Iris pigment epithelial cell (primary cell): ENCODE measurements at places on chromosomes 13 and 19.
A peak's percentile ranks its signal among the peaks of the same experiment; 100 is the strongest.

- DNase-seq = no peak
These were observed 13.2 kb downstream of the NANOS3 start for GRCh38 chr19:13890136-13890535.

DNA sequence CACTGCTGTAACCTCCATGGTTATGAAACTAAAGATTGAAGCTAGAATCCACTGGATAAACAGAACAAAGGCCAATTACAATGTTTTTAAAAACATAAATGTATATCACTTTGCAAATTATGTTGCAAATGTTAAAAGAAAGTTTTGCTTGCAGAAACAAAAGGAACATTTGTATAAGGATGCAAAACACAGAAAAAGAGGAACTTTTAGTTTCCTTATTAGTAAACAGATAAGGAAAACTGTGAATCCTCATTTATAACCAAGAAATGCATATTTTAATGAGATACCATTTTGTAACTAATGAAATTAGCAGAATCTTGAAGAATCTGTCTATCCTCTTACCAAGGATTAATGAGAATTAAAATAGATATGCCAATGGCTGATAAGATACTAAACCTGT, 32.3 kb downstream of the LPAR6 start:
- DNase-seq = no peak

- DNase-seq = no peak
These were observed 56.9 kb downstream of the ZNF726 start for GRCh38 chr19:23971598-23971997.

- DNase-seq = no peak
These were observed 14.7 kb downstream of the ATP12A start for GRCh38 chr13:24694907-24695306.

- no peak for DNase-seq
These were observed 302.1 kb downstream of the PCDH17 start for GRCh38 chr13:57933606-57934005.

GRCh38 chr13:73865027-73865426, 269.2 kb downstream of the KLF12 start:
- DNase-seq = no peak

DNA sequence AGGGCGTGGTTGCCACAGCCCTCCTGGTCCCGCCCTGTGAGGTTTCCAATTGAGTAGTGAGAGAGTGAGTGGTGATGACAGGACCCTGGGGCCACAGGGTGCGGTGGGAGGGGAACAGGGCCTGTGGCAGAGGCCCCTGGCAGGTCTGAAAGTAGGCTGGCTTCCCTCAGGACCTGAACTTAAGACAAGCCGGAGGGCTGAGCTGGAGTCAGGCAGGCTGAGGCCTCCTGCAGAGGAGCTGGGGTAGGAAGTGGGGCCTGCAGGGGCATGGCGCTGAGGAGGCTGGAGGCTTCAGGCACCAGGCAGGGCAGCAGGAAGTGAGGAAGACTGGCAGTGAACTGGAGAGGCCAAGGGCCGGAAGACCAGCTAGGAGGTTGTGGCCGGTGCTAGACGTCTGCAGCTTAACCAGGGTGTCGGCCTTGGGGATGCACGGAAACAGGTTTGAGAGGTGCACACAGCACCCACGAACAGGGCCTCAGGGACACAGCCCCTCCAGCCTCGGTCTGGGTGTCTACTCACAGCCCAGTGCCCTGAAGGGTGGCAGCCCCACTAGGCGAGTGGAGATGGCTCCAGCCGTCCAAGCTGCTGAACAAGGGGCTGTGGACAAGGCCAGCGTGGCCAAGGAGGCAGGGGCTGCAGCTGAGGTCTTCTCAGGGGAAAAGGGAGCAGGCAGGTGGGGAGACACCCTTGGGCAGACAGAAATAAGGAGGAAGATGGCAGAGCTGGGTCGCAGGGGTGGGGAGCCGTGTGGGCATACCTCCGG, 17.8 kb downstream of the POP4 start:
- no peak for DNase-seq

- no peak for DNase-seq
These were observed 106.4 kb downstream of the ZNF486 start for GRCh38 chr19:20273376-20273775.

DNA sequence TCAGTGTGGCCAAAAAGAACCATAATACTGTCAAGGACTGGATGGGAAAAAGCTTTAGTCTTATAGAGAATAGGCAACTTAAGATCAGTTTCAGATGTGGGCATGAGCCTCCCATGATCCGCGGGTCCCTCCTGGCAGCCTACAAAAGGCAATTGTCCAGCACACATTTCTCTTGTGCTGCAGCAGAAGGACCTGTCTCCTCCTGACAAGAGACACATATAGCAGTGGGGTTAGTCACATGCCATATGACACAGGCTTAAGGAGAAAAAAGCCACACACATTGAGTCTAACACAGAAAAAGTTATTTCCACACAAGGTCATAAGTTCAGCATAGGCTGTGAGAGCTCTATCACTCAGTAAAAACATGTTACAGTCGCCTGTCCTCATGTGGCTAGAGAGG, 1378.7 kb upstream of the PRR20A start:
- DNase-seq = no peak

- DNase-seq = no peak
These were observed 51.6 kb upstream of the CACNA1A start for GRCh38 chr19:13557756-13558398.

- peak; percentile 77 for DNase-seq
These were observed 368.4 kb downstream of the KLF12 start for GRCh38 chr13:73765651-73766384.

GRCh38 chr13:77028202-77028601, 1.2 kb upstream of the FBXL3 start:
- peak; percentile 47 for DNase-seq

GRCh38 chr19:16019691-16020448, 56.4 kb upstream of the TPM4 start:
- no peak for DNase-seq

DNA sequence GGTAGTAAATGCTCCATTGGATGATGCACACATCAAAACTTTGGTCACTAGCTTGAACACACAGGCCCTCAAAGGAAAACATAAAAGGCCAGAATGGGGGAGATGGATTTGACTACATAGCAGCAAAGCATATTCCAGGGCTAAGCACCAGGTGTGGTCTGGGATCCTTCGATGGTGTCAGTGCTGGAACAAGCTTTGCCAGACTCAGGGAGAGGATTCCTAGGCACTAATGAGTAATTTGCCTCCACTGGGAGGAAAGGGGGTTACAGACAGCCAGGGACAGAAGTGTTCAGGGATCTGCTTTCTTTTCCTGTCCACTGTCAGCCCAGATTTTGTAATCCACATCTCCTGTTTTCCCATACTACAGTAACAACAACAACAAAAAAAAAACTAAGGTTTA, 157.2 kb upstream of the OBI1 start:
- DNase-seq = no peak
